ENCODE measurements at places on chromosomes 2 and 18.
A peak's percentile ranks its signal among the peaks of the same experiment; 100 is the strongest.

DNA sequence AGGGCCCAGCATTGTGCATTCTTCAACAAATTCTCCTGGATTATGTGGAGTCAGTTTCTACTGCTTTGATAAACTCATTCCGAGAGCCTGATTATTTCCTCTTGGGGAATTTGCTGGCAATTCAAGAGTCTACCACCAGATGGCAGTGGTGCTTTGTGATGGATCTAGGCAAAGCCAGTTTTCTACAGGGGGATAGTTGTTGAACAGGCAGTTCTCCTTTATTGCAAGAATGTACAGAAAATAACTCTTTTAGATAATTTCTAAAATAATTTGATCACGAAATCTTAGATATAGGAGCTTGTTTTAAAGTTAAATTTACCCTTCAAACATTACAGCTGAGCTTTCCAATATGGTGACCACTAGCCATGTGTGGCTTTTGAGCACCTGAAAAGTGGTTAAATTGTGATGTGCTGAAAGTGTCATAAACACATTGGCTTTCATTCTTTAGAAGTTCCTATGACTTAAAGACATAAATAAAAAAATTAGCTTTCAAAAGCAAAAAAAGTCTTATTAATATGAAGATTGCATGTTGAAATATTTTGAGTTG lies 66.7 kb upstream of the HAAO start:
- DNase-seq = peak; percentile 66

DNA sequence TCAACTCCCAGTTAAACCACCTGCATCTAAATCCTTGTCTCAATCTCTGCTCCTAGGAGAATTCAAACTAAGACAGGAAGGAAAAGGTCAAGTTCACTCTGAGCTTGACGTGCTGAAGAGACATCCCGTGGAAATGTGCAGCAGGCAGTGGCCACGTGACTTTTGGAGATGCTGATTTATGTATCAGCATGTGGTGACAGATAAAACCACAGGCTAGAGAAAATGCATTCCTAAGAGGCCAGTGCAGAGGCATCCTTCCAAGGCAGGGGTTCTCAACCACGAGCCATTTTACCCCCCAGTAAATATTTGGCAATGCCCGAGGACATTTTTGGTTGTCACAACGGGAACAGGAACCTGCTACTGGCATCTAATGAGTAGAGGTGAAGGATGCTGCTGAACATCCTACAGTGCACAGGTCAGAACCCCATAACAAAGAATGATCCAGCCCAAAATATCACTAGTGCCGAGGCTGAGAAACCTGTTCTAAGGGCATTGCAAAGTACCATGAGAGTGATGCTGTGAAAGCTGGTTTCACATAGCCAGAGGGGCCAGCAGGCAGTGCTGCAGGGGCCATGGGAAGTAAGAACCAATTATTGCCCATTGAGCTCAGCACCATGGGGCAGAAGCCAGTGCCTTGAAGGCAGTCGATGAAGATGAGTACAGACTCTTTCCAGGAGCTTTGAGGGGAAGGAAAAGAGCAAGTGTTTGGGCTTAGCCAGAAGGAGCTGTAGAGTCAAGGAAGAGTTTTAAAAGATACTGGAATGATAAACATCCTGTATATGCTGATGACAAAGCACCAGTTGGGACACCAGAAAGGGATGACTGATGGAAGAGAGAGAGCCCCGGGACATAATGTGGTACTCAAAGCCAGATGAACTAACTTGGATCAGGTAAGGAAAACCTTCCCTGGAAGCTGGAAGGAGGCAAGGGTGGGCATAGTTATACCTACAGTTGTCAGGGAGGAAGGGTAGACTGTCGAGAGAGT lies 174.6 kb downstream of the HAUS1 start:
- DNase-seq = no peak

DNA sequence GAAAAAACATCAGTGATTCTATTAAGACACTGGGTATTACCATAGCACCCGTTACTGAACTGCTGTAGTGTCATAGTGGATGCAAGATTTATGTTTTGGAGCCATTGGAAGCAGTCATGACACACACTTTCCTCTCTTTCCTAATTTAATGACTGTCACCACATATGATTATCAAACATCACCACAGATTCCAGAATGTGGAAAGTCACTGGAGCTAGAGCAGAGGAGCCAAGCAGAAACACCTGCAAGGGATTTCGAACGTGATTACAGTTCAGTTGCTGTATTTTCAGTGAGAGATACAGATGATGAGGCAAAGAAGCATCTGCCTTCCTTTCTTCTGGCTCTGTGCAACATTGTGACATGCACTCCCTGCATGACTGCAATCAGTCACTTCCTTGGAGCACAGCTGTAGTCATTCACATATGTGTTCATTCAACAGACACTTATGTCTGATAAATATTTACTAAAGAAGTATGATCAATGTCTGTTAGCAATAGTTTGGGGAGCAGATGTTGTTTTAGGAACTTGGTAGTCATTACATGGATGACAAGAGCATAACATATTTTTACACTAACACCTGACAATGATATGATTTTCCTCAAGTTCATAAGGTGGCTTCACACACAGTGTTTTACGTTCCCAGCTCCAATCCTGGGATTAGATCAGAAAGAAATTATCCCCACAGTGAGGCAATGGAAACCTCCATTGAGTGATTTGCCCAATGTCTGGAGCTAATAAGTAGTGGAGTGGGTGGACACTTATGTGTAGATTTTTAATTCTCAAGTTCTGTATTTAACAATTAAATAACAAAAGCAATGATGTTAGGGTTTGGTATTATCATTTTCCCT lies 416.6 kb downstream of the PLCL1 start:
- DNase-seq = no peak

DNA sequence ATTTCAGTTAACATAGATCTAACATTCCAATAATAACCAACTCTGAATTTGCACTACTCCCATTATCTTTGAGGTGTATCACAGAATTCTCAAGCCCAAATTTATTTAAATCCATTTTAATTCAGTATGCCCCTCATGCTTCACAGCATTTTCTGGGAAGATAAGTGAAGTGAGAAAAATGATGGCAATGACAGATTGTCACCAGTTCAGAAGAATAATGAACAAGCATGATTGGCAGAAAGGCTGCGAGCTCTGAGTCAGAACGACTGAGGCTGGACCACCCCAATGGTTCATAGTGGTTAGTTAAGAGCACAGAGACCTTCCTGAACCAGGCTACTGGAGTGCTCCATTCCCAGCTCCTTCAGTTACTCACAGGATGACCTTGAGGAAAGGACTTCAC lies 4.9 kb downstream of the SPRED2 start:
- no peak for DNase-seq

- DNase-seq = no peak
Observed at GRCh38 chr2:231387904-231388724, 7.4 kb upstream of the B3GNT7 start.

- DNase-seq = no peak
Observed at GRCh38 chr18:48680339-48681250, 141.8 kb downstream of the CTIF start.

GRCh38 chr2:215876937-215877238 lies 136.5 kb downstream of the MREG start:
- DNase-seq = no peak

DNA sequence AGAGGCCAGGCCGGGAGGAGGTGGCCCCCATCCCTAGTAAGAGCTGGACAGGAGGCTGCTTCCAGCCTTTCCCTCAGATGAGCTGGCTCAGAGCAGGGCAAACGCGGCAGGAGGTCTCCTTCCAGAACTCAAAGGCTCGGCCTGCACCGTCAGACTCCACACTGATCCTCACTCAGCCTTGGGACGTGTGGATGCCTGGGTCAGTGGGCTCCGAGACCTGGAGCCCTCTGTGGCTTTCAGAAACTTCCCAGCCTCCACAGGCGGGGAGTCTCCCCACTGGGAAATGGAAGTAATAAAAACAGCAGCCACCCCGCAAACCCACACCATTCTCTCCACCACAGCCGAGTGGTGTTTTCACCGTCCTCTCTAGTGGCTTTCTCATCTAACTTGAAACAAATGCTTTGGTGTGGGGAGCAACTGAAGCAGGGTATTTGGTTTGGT lies 54.3 kb downstream of the INPP5D start:
- no peak for DNase-seq

DNA sequence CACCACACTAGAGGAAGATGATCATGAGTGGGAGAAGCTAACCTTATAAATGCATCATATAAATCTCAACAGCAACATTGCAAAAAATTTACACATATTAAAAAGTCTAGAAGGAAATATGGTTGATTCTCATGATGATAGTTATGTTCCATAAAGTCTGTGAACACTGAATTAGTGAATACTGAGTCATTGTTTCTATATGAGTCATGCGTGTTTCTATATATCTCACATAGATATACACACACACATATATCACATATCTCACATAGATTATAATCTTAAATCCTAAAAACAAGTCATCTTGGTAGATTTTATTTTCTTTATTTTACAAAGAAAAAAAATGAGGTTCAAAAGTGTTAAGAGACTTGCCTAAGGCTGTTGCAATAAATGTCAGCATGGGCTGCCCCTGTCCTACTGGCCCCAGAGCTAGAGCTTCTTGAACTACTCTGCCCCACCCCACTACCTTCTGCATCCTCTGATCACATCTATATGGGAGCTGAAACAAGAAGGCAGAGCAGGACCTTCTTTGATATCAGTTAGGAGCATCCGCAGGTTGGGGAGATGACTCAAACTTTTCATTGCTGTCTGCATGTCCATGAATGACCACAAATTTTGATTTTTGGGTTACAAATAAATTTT lies 81.8 kb upstream of the ADAM23 start:
- peak; percentile 5 for DNase-seq

GRCh38 chr2:29293830-29294438 lies 178.7 kb downstream of the CLIP4 start:
- DNase-seq = no peak

DNA sequence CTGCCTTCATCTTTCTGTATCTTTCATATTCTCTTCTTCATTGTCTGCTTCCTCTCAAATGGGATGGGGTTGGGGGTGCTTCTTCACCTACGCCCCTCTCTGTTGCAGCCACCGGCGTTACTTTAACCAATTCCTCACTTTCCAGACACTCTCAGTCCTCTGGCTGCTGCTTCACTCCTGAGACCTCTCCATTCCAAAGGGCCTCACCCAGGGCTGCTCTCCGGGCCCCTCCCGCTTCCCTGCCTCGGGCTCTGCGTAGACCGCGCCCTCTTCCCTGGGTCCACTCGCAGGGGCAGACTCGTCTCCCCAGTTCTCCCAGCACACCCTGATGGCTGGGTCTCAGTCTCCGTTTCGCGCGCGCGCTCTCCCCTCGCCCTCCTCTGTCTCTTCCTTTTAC lies 926 bp downstream of the SERPINB8 start:
- no peak for DNase-seq

DNA sequence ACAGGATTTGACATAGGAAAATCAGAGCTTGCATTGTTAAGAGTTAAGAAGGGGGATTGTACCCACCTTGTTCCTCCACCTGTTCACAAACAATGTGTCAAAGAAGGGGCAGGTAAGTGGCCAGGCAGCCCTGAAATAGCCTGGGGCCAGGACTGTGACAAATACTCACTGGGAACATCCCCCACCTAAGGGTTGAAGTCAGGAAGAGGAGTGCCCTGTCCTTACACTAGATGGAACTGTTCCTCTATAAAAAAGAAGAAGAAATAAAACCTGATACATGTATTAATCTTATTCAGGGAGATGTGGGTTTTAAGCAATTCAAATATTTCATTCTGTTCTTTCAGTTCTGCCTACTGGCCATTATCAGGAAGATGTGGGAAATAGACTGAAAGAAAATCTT lies 41.9 kb downstream of the TACR1 start:
- DNase-seq = no peak

DNA sequence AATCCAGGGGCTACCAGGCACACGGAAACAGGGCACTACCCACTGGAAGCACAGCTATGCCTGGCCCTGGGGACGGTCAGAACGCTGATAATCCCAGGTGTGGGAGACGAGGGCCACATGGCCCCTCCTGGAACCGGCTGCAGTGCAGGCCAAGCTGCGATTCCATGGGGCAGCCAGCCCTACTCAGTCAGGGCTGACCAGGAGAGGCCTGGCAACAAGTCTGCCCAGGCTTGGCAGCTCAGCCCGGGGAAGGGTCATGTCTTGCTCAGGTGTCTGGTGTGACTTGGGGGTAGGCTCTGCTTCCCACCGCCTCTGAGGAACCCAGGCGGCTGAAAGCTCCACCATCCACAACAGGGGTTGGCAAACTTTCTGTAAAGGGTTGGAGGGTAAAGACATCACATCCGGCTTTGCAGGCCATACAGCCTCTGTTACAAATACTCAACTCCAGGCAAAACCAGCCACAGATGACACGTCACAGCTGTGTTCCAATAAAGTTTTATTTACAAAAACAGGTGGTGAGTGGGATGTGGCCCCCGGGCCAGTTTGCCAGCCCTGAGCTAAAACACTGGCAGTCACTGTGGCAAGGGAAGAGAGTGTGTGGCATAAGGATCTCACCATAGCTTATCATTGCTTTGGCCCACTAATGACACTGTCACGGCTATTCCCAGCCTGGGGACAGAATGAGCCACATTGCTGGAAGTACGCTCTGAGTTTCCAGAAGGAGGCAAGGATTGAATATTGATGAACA lies 85.2 kb downstream of the NDUFA10 start:
- no peak for DNase-seq

DNA sequence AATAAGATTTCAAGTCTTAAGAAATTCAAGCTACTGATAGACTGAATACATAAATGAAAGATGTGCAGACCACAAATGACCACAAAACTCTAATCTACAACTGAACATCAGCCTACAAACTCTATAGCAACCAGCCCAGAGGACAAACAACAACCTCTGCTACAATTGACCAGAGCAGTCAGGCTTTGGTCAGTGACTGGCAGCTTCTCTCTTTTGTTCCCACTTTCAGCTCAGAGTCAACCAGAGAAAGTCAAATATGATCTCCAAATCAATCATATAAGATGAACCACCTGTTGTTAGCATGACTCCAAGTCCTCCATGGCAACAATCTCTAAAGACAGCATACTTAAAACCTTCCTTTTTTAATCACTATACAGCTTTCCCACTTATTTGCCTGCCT lies 996.2 kb downstream of the SUCLG1 start:
- DNase-seq = no peak

GRCh38 chr2:21123473-21124393 lies at the start of gene TDRD15:
Gene TDRD15, plus strand, starts transcription at chr2:21123968. Its CDS starts 13,500 bp downstream, at chr2:21137468.
- no peak for DNase-seq

- no peak for DNase-seq
Observed at GRCh38 chr18:5107988-5108387, 89.1 kb downstream of the AKAIN1 start.

- no peak for DNase-seq
Observed at GRCh38 chr2:211766689-211767088, 771.9 kb downstream of the ERBB4 start.

GRCh38 chr2:141766225-141766624 lies 364.6 kb downstream of the LRP1B start:
- no peak for DNase-seq

DNA sequence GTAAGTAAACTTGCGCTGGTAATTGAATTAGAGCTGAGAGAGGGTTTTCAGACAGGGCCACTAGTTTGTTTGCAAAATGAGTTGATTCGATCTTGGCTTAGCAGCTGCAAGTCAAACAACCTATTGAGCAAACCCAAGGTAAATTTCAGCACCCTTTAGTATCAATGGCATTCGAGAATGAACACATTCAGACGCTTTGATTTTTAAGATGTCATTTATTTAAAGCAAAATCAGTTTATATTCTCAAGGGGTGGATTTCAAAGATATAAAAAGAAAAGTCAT lies 44.2 kb downstream of the TGIF1 start:
- DNase-seq = no peak

- DNase-seq = no peak
Observed at GRCh38 chr2:86056590-86057331, 48.9 kb downstream of the POLR1A start.

Data from stimulated activated CD8-positive, alpha-beta memory T cell treated with anti-CD3 and anti-CD28 coated beads, Interleukin-2, amount 100 ng/mL, for 48 hours (primary cell).